Activated CD4-positive, CD25-positive, alpha-beta regulatory T cell treated with anti-CD3 and anti-CD28 coated beads, Interleukin-2, amount 50 U/mL, for 16 hours (primary cell): ENCODE measurements at places on chromosomes 6 and 20.
A peak's percentile ranks its signal among the peaks of the same experiment; 100 is the strongest.

DNA sequence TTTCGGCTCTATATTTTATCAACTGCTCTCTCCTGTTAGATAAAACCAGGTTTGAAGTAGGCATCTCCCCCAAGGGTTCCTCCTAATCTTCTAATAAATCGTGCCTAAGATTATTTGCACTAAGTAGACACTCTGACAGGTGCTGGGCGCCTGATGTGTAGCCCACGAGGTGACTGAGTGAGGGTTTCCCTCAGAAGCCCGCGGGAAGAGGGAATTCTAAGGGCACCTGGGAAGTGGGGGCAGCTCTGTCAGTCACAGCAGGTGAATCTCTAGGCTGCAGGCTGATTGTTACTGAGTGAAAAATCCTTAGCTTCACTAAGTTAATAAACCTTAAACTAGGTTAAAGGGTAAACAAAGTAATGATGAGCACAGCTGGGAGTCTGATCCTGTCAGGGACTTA is 68.2 kb downstream of the PXDC1 start:
- no peak for DNase-seq

GRCh38 chr6:77036400-77036799 is 426.9 kb downstream of the HTR1B start:
- no peak for DNase-seq

DNA sequence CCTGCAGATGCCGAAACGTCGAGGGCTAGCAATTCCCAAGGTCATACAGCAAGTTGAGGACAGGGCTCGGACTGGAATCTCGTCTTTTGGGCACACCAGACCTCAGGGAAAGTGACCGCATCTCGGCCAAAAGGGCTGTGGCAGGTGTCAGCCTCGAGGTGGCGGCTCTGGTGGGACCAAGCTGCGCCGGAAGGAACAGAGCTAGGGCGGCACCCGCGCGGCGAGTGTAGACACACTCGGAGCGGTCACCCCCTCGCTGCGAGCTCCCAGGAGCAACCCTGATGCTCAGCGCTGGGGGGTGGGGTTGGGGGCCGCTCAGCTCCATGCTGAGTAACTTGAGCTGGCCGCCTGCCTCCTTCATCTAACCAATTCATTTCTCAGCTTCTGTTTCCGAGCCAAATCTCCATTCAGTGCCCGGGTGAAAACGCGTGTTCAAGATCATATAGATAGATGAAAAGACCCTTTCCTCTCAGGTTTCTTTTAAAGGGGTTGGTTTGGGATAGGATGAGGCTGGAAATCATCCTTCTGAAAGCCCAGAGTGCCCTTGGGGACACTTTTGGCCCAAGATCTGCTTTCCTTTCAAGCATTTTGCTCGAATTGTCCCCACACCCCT is 2.2 kb upstream of the TUBB2B start:
- no peak for DNase-seq

- no peak for DNase-seq
These were observed 411.8 kb downstream of the SYNE1 start for GRCh38 chr6:152225241-152225934.

DNA sequence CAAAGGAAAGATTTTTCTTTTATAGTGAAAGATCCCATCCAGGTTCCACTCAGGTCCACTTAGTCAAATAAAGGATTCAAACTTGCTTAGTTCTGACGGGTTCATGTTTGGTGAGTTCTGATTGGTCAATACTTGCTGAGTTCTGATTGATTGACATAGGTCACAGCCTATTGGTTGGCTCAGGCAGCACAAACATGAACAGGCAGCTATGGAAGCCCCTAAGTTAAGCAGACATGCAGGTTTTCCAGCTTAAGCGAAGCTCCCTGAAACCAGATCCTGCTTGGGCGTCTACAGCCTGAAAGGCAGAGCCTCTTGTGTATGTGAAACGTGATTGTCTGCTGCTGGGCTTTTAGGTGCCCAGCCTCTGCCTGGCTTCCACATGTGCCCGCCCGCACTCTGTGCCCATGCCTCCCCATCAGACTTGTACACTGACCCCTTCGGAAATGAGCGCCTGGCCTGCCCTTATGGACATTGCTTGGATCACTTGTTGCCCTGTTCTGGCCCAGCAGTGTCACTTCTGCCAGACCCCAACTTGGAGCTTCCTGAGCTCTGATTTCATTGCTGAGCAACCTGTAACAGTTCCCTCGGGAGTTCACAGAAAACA is 45.4 kb upstream of the ECI2 start:
- DNase-seq = no peak

DNA sequence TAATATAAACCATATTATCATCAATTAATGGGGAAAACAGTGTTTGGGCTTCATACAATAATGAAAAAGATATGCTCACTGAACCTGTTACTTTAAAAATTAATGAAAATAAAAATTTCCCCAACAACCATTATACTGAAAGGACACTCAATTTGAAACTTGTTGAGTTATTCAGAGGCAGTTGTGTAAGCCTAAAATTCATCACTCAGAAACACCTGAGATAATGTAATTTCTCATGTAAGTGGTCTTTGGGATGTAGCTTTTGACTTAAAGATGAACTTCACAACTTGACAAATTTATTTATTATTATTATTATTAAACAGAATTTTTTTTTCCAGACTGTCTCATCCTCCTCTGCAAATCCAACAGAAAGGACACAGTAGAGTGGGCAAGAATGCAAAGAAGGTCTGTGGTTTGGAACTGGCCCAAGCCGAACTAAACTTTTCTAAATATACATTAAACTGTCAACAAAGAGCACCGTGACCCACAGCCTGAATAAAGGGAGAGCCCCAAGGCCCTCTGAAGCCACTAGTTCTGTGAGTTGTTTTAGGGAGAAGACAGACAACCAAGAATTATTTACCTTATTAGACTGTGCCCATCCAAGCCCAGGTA is 32.2 kb upstream of the HEY2 start:
- no peak for DNase-seq

DNA sequence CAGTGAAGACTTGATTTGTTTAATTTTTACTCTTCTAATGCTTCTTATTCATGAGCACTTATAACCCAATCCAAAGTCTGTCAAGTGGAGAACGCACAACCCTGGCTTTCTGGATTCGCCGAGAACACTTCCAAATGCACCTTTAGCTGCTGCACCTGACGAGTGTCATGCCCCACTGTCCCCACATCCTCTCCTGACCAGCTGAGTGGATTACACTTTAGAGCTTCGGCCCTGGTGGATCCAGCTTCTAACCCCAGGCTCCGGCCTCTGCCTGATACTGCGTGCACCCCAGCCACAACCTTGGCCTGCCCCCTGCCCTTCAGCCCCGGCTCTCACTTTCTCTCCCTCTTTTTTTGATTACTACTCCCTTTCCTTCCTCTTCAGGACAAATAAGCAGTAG is 258.8 kb downstream of the TMEM242 start:
- DNase-seq = no peak

- DNase-seq = no peak
These were observed 10.6 kb downstream of the CTCFL start for GRCh38 chr20:57514273-57514751.

DNA sequence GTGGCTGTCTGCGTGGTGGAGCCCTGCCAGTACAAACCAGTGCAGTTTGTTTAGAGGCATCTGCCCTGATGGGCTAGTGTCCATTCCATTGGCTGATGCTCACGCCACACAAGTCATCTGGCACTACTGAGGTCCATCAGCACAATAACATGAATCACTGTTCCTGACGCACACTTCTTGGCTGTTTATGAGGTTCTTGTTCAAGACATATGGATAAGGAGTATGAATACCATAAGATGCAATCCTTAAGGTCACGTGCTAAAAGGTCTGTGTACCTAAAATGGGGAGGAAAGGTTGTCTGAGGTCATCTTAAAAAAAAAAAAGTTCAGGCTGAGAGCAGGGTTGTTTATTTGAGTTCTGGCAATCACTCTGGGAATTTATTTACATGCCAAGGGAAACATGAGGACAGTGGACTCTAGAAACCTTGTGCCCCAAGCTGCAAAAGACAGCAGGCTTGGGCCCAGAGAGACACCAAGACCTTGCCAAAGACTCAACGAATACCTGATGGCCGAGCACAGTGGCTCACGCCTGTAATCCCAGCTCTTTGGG is 54.1 kb upstream of the SHLD1 start:
- DNase-seq = no peak

DNA sequence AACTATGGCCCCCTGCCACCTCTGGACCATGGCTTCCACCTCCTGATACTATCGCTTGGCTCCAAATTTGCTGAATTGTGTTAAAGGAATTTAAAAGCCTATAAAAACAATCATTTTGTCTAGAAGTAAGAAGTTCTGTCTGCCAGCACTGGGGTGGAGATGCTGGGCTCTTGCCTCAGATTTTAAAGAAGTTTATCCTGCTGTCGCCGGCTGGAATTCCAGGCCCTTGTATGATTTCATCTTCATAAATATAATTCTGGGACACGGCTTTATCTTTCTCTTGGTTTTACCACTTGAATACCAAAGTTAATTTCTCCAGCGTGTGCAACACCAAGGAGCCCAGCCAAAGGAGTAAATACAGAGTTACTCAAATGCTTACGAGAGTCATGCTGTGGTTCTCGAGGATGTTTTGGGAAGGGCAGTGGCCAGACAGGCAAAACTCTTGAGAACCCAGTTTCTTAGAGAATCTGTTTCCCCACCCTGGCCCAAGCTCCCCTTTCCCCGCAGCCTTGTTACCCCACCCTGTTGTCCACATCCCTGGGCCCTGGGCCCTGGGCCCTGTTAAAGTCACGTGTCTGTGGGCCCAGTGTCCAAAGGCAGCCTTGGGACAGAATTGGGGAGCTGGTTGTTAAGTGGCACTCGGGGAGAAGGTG is 31.9 kb downstream of the C6orf89 start:
- DNase-seq = no peak

- peak; percentile 41 for DNase-seq
These were observed 2.0 kb upstream of the SLC29A1 start for GRCh38 chr6:44221291-44221960.

DNA sequence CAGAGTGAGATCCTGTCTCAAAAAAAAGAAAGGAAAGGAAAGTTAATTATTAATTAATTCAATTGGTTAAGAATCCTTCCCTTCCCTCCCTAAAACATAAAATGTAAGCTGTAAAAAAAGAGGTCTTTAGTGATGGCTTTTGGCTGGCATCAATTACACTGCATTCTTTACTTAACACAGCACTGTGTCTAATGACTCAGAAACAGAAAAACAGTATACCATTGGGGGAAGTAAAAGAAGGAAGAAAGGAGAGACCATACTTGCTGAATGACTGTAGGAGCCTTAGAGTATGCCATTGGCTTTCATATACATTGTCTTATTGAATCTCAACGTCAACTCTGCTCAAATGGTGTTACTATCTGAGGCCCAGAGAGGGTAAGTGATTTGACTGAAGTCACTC is 18.3 kb upstream of the CITED2 start:
- no peak for DNase-seq

DNA sequence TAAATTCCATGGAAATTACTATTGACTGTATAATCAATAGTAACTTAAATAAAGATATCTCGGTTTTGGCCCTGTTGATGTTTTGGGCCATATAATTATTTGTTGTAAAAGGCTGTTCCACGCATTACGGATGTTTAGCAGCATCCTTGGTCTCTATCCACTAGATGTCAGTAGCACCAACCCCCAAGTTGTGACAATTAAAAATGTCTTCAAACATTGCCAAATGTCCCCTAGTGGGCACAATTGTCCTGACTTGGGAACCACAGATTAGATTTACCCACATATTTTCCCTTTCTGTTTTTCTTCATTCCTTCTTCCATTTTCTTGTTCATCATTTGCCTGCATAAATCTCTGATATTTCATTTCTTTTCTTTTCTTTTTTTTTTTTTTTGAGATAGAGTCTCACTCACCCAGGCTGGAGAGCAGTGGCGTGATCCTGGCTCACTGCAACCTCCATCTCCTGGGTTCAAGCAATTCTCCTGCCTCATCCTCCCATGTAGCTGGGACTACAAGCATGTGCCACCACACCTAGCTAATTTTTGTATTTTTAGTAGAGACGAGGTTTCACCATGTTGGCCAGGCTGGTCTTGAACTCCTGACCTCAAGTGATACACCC is 13.6 kb upstream of the WFDC8 start:
- DNase-seq = no peak

DNA sequence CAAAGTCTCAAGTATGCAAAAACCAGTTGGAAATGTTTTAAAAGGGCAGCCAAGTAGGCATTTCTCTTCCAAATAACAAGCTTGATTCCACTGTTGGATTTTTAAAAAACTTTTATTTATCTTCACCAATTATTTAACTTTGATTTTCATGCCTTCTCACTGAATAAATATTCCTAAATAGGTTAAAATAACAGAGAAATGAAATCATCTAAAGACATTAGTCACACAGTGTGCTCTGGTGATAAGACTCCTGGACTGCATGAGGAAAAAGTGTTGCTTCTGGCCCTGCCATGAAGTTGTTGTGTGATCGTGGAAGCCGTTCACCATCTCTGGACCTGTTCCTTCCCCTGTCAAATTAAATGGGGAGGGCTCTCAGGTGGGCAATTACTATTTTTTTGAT is 33.8 kb upstream of the IGF2R start:
- no peak for DNase-seq

DNA sequence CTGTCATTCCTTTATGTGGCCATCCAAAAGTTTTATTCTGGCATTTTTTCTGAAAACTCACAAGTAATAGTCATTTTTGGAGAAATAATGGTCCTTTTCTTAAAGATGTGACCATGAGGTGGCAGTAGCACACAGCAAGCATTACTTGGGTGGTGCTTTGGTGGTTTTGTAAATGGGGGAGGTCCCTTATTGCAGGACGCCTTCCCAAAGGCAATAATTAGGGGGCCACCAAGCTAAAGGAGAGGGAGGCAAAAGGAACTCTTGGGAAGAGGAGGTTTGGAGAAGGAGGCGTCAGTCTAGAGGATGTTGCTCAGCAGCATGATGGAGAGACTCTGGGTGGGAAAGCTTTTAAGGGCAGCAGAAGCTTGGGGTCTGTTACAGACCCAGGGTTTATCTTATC is 422.6 kb upstream of the MMS22L start:
- no peak for DNase-seq

GRCh38 chr6:168209420-168209819 is 110.2 kb downstream of the DACT2 start:
- no peak for DNase-seq

DNA sequence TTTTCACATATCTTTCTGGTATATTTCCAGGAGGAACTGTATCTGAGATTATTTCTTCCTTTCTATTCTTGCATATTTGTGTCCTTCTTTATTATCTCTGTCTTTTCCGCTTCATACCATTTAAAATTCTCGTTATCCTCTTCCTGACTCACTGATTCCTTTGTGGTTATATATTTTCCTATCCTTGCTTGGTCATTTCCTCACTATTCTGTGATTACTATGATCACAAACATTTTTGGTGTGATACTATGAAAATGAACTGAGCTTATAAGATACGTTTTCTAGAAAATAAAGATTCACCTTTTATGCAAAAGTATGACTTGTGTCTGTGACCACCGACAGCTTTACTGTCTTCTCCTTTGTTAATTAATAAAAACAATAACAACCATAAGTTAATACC is 26.5 kb upstream of the MYCT1 start:
- no peak for DNase-seq

DNA sequence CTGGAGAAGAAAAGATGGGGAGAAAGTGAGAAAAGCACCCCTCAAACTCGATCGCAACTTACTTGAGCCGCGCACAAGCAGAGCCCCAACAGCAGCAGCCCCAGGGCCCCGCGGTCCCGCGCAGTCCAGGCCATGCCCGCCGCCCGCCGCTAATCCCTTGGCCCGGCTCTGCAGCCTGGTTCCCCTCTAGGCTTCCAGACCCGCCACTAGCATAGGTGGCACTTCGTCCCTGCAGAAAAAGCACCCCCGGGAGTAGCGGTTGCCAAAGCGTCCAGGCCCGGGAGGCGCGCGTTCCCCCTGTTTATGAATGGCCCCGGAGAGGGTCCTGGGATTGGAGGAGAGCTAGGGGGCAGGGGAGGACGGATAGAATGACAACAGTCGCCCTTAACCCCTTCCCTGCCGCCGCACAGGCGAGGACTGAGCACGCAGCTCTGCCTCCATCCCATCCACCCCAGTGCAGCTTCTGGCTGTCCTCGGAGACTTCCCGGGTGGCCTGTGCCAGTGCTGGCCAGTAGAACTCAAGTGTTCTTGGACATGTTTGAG is 19.9 kb downstream of the COL9A1 start:
- no peak for DNase-seq
